ENCODE measurements at places on chromosomes 7 and 10. TPM values are rescaled to one million over a fixed set of nuclear protein-coding genes. Genes with fewer than 3 reads are reported as not detected.

The PIK3CG gene
- 2.1 TPM for total RNA-seq

The MYPN gene
- total RNA-seq = 3.6 TPM

The ADIRF gene
- 0.77 TPM for total RNA-seq

The LGI1 gene
- total RNA-seq = not detected

The CTNNA3 gene
- total RNA-seq = not detected

The TUBAL3 gene
- not detected for total RNA-seq

The KIFBP gene
- total RNA-seq = 39.3 TPM

The TMEM270 gene
- 0.23 TPM for total RNA-seq

The TMEM168 gene
- 13.1 TPM for total RNA-seq

The GPR158 gene
- total RNA-seq = 10.9 TPM

The GNGT1 gene
- not detected for total RNA-seq

The INMT gene
- total RNA-seq = not detected

The PNLIPRP2 gene
- not detected for total RNA-seq

The KIAA1217 gene
- total RNA-seq = 2.4 TPM

The RASA4B gene
- 1.2 TPM for total RNA-seq

The SH2D4B gene
- total RNA-seq = not detected

The AKR1C8 gene
- total RNA-seq = not detected

The PSMG3 gene
- total RNA-seq = 97.7 TPM

The ZNF746 gene
- total RNA-seq = 19.7 TPM

The UBE3C gene
- total RNA-seq = 97.0 TPM

The CCL24 gene
- not detected for total RNA-seq

The C10orf95 gene
- 0.37 TPM for total RNA-seq

The ABCB4 gene
- total RNA-seq = 1.1 TPM

The UBE2H gene
- total RNA-seq = 48.6 TPM

The RALA gene
- total RNA-seq = 19.2 TPM

The GALNT17 gene
- total RNA-seq = not detected

The IL6 gene
- total RNA-seq = 0.16 TPM

The CUTC gene
- 25.6 TPM for total RNA-seq

The MCM10 gene
- total RNA-seq = 49.7 TPM

The ADCYAP1R1 gene
- total RNA-seq = 1.4 TPM

The MUC3A gene
- not detected for total RNA-seq

The VTI1A gene
- total RNA-seq = 17.7 TPM

The ATG9B gene
- not detected for total RNA-seq

The DUSP5 gene
- 72.7 TPM for total RNA-seq

The PIK3AP1 gene
- total RNA-seq = 3.0 TPM

The SPDYE8 gene
- total RNA-seq = not detected

The NUP205 gene
- 122 TPM for total RNA-seq

The STX1A gene
- total RNA-seq = 51.6 TPM

The TBX20 gene
- 0.57 TPM for total RNA-seq

The LIPJ gene
- total RNA-seq = not detected
